ENCODE measurements at places on chromosomes 3 and 15. TPM values are rescaled to one million over a fixed set of nuclear protein-coding genes. Genes with fewer than 3 reads are reported as not detected.

The GOLGA8S gene
- total RNA-seq = 0.18 TPM

The MAP6D1 gene
- total RNA-seq = 5.9 TPM

The DOCK3 gene
- 0.43 TPM for total RNA-seq

The XCR1 gene
- total RNA-seq = not detected

The CORO2B gene
- 3.7 TPM for total RNA-seq

The FETUB gene
- total RNA-seq = 0.12 TPM

The SPATA12 gene
- total RNA-seq = 0.52 TPM

The ERC2 gene
- 0.10 TPM for total RNA-seq

The LEKR1 gene
- 1.1 TPM for total RNA-seq

The RAD51 gene
- 20.8 TPM for total RNA-seq

The DUT gene
- 108 TPM for total RNA-seq

The GOLGA8T gene
- 0.66 TPM for total RNA-seq

The OXTR gene
- 11.7 TPM for total RNA-seq

The STARD9 gene
- 1.9 TPM for total RNA-seq

The CRYGS gene
- total RNA-seq = 0.57 TPM

The SLC22A13 gene
- total RNA-seq = not detected

The AGBL1 gene
- total RNA-seq = not detected

The MCF2L2 gene
- total RNA-seq = 0.15 TPM

The IREB2 gene
- 42.6 TPM for total RNA-seq

The RHOV gene
- total RNA-seq = 5.3 TPM

The IQCF5 gene
- not detected for total RNA-seq

The CPNE4 gene
- total RNA-seq = 4.4 TPM

The SKOR1 gene
- 0.03 TPM for total RNA-seq

The SERPINI2 gene
- total RNA-seq = not detected

The THSD4 gene
- total RNA-seq = 23.4 TPM

The HRG gene
- total RNA-seq = not detected

The PLSCR2 gene
- not detected for total RNA-seq

The CDHR4 gene
- total RNA-seq = 0.30 TPM

The RTP1 gene
- not detected for total RNA-seq

The GOLGA8G gene
- total RNA-seq = not detected

The ZNF445 gene
- total RNA-seq = 2.7 TPM

The HSPBAP1 gene
- 6.8 TPM for total RNA-seq

The AADACL2 gene
- not detected for total RNA-seq

The AQP9 gene
- total RNA-seq = not detected
